Activated CD4-positive, CD25-positive, alpha-beta regulatory T cell treated with anti-CD3 and anti-CD28 coated beads, Interleukin-2, amount 50 U/mL, for 16 hours (primary cell): ENCODE measurements at places on chromosomes 4 and X.

DNA sequence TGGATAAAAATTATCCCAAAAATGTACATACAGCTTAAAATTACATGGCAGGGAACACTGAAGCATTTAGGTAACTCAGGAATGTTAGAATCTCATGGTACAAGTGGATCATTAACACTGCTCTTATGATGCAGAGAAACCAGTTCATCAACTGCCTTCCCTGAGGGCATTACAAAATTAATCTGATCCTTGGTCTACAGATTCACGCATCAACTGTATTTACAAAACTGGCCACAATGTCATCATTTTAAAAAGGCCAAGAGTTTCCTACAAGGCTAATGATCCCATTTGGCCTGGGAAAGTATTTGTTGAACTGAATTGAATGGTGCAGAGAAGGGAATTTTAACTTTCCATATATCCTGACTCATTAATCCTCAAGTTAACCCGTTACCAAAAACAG, 84.6 kb downstream of the TSPAN5 start:
- DNase-seq: no peak

GRCh38 chrX:6095469-6095868, 133.2 kb downstream of the NLGN4X start:
- DNase-seq: no peak

- DNase-seq: no peak
Observed at GRCh38 chr4:47531241-47531953, 46.3 kb downstream of the ATP10D start.

- no peak for DNase-seq
Observed at GRCh38 chr4:28835501-28835900, 1884.7 kb upstream of the PCDH7 start.

DNA sequence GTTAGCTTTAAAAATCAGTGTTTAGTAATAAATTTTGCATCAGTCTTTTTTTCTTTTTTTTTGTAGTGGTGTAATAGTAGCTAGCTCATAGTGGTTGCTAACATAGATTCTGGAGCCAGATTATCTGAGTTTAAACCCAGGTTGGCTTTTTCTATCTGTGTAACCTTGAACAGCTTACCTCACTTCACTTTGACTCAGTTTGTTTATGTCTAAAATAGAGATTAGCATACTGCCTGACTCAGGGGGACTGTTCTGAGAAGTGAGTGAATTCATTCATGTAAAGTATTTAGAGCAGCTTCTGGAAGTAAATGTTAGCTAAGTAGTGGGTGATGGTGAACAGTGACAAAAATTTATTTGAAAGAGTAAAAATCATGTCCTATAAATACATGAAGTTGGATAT, 32.9 kb downstream of the CPEB2 start:
- DNase-seq: no peak

DNA sequence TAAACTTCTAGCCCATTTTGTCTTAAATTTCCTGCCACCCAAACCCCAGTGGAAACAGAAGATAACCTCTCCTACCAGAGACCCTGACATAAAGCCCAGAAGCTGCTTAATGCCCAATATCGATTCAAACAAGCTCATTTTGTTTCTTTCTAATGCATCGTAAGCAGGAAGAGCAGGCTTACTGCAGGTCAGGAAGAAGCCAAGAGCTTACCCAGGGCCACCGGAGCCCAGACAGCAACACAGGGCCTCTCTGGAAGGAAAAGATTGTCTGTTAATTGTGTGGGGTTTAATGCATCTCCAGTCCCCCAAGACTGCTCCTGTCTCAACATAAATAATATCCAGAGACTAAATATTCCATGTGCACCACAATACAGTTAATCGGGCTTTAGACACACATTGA, 177.3 kb upstream of the NOCT start:
- no peak for DNase-seq

DNA sequence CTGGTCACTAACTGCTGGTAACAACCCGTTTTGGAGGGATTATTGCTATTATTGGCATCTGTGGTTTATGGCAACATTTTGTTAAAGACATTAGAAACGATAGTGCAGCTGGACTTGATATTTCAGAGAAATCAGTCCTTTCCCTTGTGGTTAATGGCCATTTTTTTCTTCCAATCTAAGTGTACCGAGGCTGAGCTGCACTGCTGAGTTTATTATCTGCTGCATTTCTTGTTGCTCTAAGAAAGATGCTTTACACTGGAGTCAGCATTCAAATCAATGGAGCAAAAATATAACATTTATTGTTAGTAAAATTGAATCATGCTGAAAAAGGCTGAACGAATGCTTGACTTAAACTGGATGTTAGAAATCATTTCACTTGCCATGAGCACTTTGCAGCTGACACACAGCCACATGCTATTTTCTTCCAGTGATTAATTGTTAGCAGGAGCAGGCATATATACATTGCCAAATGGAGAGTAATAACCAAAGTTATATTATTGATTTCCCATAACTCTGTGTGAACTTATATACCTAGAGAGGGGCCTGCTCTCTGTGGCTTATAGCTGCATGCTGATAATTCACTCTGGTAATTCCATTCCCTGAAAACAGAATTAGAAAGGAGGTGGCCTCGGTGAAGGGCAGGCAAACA, 66.5 kb upstream of the TTC29 start:
- DNase-seq: no peak

- DNase-seq: no peak
Observed at GRCh38 chrX:3403748-3404147, 57.3 kb upstream of the MXRA5 start.

- no peak for DNase-seq
Observed at GRCh38 chr4:4549534-4549933, 7.7 kb upstream of the STX18 start.

DNA sequence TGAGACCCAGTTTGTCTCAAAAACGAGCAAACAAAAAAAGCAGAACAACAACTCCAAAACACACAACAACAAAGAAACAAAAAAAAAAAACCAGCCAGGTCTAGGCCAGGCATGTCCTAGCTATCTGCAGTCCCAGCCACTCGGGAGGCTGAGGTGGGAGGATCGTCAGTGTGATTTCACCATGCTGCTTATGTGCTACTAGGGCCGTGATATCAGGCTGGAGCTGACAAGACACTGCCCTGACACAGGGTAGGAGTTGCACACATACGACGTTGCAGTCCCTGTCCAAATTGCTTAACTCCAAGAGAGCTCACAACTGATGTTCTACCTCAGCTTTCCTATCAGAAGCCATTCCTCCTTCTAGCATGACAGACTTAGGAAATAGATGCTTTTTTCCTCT, 204.9 kb downstream of the AASDH start:
- no peak for DNase-seq

- DNase-seq: no peak
Observed at GRCh38 chr4:81410680-81411079, 61.0 kb downstream of the RASGEF1B start.

DNA sequence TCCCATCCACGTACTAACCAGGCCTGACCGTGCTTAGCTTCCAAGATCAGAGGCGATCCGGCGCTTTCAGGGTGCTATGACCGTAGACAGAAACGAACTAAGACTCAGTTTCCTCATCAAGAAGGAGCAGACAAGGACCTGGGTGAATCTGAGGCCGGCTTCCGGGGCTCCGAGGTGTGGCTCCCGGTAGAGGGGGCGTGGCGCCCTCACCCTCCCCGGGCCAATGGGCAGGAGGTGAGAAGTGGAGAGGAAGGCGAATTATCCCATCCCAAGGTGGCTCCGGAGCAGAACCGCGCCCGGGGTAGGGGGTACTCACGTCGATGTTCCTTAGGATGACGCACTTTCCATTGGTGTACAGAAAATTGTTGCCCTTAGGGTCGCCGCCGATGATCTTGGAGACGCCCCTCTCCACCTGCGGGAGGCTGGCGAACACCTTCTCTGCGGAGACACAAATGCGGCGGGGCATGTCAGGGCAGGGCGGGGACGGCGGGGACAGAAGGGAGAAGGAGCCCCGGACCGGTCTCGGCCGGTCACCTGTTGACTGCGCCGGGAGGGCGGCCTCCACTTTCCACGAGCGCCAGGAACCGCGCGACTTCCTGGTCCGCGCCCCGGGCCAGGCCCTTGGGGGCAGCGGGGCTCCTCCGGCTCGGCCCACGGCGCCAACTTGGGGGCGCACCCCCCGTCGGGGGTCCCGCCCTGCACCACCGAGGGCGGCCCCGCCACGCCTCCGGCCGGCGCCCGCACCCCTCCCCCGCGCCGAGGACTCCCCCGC, 616 bp downstream of the WDR1 start:
- DNase-seq: peak; percentile 54

GRCh38 chrX:39948582-39948981, 149.2 kb downstream of the BCOR start:
- no peak for DNase-seq

DNA sequence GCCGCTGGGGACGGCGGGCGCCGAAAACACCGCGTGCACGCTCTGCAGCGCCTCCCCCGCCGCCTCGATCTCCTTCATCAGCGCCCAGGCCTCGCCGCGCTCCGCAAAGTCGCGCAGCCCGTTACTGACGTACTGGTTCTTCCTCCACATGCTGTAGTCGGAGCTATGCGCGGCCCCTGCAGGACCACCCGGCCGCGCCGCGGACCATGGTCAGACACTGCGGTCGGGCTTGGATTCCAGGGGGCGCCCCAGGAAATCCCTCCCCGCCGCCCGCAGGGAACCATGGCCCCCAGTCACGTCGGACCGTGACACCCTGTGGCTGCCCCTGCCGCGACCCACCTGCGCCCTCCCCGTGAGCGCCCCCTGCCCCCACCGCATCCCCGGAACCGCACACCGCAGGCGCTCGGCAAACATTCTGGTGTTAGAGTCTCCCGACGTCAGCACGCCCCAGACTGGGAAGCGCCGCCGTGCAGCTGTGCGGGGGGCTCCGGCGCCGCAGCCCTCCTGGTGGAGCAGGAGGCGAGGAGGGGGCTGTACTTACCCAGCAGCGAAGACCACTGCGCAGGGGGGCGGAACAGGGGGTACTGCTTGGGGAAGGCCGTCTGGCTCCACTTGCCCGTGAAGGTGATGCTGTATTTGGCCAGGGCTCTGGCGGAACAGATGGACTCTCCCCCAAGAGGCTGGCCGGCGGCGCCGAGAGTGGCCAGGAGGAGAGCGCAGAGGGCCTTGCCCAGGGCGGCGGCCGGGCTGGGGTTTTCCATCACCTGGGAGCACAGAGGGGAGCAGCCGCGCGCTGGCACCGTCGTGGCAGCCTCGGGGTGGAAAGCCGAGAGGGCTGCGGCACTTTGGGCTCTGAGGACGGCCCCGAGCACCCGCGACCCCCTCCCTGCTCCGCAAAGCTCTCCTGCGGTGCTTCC, 814 bp downstream of the SPON2 start:
- DNase-seq: no peak

DNA sequence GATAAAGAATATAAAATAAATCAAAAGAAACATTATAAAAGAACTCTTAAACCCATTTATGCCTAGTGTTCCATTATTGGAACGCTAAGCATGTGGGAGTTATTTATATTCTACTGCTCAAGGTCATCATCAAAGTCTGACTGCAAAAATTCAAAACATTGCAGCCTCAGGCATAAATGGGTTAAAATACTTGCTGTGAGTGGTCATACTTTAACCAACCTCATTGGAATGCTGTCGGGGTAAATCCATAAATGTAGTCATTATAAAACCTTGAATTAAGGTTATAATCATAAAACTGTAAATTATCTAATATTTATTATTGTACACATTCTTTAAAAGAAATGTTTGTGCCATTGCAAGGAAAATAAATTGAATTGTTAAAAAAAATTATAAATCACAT, 55.0 kb downstream of the RPS6KA6 start:
- DNase-seq: no peak

DNA sequence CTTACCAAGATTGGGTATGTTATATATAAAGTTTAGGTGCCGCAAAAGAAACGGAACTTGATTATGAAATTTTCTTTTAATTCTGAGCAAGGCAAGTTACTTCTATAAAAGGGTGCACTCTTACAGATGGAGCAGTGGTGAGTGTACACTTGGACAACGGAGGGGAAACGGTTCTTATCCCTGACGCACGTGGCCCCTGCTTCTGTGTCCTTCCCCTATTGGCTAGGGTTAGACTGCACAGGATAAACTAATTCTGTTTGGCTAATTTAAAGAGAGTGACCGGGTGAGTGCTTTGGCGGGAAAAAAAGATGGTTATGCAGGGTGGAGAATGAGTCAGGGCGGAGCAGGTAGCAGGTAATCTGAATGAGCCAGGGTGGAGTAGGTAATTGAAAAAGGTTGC, 149.5 kb downstream of the GC start:
- no peak for DNase-seq

- DNase-seq: no peak
Observed at GRCh38 chr4:150588316-150588715, 6.4 kb downstream of the MAB21L2 start.

DNA sequence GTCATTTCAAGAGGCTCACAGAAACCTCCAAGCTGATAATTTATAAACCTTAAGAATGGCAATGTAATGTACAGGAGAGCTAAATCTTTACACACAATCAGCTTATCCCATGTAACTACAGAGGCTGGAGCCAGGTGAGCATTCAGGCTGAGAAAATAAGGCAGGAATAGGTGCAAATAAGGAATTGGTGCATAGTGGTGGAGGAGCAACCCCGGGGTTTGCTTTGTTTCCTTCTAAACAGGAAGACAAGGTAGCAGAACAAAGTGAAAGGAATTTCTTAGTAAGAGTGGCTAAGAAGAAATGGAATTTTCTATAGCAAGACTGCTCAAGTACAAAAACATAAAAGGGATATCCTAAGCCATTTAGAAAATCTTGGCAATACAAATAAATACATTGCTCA, 82.4 kb downstream of the NR3C2 start:
- no peak for DNase-seq

- no peak for DNase-seq
Observed at GRCh38 chrX:16934185-16934584, 12.3 kb upstream of the REPS2 start.

GRCh38 chr4:181608181-181608580, 635.0 kb upstream of the TENM3 start:
- no peak for DNase-seq

GRCh38 chr4:104073229-104073628, 353.4 kb upstream of the TACR3 start:
- DNase-seq: no peak

DNA sequence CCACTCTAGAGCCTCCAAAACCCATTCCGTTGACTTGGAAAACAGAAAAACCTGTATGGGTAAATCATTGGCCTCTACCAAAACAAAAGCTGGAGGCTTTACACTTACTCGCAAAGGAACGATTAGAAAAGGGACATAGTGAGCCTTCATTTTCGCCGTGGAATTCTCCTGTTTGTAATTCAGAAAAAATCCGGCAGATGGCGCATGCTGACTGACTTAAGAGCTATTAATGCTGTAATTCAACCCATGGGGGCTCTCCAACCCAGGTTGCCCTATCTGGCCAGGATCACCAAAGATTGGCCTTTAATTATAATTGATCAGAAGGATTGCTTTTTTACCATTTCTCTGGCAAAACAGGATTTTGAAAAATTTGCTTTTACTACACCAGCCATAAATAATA, 60.8 kb downstream of the ZNF732 start:
- DNase-seq: peak; percentile 21

- DNase-seq: no peak
Observed at GRCh38 chr4:169723207-169723965, 34.4 kb downstream of the HPF1 start.

DNA sequence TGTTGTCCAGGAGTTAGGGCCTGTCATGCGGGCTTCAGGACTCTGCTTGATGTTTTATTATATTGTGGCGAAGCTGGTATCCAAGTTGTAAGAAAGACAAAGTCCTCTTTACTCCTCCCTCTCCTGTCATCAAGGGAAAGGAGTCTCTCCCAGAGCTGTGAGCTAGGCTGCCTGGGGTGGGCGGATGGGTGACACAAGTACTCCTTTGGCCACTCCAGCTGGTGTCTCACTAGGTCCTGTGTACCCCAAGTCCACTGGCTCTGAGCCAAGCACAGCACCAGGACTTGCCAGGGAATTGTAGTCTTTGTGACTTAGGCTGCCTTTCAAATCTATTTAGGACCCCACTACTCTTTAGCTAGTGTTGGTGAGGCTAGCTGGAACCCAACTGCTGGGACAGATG, 36.7 kb upstream of the RPS6KA6 start:
- DNase-seq: no peak
